Activated CD8-positive, alpha-beta memory T cell treated with anti-CD3 and anti-CD28 coated beads for 24 hours (primary cell): ENCODE measurements at places on chromosomes 3 and 15.

GRCh38 chr3:178434206-178434805, 101.9 kb upstream of the KCNMB2 start:
- no peak for DNase-seq

DNA sequence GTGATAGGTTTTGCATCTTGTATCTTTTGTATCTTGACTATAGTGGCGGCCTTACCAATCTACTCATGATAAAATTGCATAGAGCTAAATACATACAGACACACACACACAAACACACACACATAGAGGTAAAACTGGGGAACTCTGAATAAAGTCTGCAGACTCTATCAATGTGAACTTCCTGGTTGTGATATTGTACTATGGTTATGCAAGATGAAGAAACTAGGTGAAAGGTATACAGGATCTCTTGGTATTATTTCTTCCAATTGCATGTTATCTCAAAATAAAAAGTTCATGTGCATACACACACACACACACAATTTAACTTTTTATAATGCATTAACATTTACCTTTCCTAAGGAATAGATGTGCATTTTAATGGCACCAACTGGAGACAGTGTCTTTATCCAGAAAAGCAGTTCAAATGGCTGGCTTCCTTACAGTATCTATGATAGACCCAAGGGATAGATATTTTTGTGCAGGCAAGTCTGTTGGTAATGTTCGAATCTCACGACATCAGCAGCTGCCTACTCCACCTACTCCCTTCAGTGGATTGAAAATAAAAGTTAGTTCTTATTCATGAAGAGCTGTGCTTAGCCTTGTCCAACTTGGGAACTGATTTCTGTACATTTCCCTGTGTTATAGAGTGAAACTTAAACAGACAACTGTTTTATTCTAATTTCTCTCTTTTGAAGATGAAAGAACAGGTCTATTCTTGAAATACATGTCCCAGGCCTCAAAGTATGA, 46.9 kb upstream of the SPRED1 start:
- DNase-seq: no peak

DNA sequence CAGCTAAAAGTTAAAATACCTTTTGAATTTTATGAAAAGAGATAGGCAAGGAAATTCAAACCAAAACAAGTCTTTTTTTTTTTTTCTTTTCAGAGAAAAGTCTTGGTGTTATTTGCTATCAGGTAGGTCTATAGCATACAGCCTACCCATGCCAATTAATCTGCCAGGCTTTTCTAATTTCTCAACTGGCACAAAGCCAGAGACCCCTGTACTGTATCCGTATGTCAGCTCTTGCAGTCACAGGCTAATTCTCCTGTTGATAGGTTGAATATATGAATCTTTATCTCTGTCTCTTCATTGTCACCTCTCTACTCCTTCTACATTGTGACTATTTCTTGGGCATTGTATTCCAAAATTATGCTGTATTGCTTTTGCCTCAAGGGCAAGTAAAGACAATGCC, 133.4 kb downstream of the IL5RA start:
- no peak for DNase-seq

DNA sequence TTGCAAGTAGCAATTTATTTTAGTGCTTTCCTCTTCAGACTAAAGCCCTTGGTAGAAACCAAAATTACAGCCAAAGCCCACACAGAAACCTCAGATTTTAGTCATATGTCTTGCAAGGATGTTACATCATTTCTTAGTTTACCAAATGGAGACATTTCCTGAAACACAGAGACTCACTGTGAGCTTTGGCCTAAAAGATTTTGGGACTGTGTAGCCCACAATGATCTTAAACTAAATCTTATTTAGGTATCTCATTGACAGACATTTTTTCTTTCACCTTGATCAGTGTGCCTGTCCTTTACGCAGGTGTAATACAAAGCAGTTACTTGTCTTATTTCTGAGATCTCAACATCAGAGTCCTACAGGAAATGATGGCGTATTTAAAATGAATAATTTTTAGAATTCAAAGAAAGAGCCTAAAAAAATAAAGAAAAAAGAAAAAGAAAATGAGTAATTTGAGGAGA, 27.8 kb upstream of the AP4E1 start:
- DNase-seq: no peak

GRCh38 chr3:62832553-62832952, 42.7 kb downstream of the CADPS start:
- DNase-seq: no peak

DNA sequence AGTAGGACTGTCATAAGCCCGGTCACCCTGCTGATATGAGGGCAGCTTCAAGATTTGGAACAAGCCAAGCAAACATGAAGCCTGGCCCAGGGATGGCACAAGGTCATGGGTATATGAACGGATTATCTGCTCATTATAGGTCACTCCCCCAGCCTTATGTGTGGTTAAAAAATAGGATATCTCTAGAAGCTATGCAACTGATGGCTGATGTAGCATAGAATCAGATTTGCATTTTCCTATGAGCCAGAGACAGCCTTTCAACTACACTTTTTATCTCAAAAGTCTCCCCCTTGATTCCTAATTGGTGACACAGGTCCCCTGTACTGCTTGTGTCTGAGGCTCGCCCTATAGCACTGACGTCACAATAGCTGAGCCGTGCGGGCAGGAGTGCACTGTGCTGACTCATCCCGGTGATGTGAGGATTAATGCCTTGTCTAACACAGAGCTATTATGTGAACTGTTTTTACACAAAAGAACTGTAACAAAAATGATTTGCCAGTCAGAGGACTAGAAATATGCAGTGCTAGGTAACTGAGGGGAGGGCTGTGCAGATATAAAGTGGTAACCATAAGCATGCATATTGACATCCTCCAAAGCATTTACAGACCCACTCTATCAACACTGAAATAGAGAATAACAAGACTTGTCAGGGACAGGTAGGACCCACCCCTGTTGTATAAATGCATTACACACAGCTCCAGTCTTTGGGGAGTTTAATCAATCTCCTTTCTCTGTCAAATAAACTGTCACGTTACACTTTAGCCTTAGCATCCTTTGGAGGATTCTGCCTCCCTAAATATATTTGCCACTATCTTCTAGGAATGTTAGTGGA, 204.9 kb downstream of the TIGIT start:
- DNase-seq: no peak

- DNase-seq: no peak
Observed at GRCh38 chr3:126682009-126682408, 22.0 kb upstream of the CHCHD6 start.

GRCh38 chr3:127953091-127954035, 38.3 kb downstream of the KBTBD12 start:
- no peak for DNase-seq

DNA sequence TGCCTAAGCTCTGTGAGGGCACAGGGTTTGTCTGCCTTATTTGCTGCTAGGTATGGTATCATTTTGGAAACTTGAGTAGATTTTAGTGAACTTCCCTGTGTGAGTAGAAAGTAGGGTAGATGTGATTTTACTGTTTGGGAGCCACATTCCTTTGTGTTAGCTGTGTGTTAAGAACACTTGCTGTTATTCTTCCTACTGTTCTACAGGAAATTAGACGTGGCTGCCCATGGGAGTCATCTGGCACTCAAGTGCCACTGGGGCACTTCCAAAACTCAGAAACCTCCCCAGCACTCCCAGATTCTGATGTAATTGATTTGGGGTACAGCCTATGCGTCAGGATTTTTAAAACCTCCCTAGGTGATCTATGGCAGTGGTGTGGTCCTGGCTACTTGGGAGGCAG, 369.9 kb upstream of the C2CD4B start:
- no peak for DNase-seq

DNA sequence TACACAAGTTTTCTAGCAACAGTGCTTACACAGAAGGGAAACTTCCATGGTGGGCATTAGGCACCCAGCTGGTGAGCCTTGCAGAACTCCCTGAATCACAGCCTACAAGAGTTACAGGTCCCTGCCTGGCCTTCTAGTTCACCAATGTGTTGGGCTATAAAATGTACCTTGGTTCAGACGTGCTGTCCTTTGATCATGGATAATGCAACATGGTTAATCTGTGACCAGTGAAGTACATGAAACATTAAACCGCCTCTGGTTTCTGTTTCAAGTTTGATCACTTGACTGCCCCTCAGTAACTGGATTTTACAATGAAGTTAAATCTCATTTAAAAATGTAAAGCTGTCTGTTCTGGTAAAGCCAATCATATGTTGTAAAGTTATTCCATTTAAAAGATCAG, 51.8 kb downstream of the FMN1 start:
- no peak for DNase-seq

- no peak for DNase-seq
Observed at GRCh38 chr15:79673416-79674123, 223.2 kb downstream of the MTHFS start.

- DNase-seq: no peak
Observed at GRCh38 chr3:115217678-115218451, 70.8 kb upstream of the ZBTB20 start.

- no peak for DNase-seq
Observed at GRCh38 chr3:16399473-16399872, 114.0 kb downstream of the RFTN1 start.

GRCh38 chr15:89893027-89893426, 767 bp downstream of the AP3S2 start:
- DNase-seq: no peak

DNA sequence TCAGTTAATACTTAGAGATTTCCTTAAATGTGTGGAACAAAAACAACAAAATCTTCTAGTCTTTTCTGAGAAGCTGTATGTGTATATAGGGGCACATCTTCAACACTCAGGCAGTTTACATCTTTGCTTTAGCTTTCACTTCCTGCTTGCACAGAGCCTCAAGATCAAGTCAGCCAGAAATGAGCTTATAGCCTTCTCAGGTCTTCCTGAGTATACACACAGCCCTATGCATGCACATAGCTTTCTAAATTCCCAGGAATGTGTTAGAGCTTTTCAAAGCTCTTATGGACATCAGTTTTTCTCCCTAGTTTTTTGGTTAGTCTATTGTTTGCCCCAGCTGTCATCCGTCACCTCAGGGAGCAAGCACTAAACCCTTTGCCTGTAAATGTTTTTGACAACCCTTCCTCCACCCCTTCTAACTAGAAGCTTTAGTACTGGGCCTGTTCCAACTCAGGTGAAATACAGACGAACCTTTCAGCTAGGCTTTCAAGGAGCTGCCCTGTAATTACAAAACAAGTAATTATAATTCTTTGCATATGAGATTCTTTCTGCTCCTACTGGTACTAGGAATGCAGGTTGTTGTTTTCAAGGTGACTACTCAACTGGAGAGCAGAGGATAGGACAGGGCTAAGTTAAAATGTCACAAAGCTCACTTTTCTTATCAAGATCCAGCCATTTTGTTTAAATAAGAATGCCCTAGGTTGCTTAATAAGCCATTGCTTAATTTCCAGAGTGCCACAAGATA, 22.6 kb upstream of the MTMR10 start:
- DNase-seq: no peak

- DNase-seq: no peak
Observed at GRCh38 chr3:66816090-66816761, 181.9 kb upstream of the KBTBD8 start.

GRCh38 chr3:129513705-129514104, 14.7 kb upstream of the RHO start:
- no peak for DNase-seq

- no peak for DNase-seq
Observed at GRCh38 chr15:34828145-34828911, 33.0 kb upstream of the ACTC1 start.

DNA sequence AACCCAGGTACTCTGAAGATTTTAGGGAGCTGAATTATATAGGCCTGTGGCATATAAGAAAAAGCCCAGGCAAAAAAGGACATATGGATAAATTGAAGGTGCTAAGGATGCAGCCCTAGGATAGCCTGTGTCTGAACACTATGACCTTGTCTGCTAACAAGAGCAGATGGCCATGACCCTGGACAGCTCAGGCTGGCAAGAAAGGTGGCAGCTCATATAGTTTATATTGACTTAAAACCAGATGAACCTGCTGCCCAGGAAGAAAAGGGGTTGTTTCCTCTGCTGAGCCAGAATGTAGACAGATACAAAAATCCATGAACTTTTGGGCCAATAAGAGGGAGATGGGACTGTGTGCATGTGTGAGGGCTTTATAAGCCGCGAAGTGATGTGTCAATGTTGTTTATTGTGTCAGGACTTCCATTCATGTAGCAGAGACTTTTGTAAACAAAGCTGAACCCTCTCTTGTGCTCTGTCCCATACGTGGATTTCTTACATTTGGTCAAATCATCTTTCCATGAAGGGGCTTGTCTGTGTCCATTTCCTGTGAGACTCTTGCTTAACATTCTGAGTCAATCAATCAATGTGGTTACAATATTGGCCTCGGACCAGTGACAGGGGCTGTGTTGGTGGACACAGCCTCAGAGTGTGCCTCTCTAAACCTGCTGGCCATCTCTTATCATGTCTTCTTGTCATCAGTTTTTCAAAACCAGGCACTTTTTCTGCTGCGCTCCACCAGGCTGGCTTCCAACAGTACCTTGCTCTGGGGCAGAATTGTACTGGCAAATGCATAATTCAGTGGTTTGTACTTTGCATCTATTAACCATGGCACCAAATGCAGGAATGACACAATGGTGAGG, 321.2 kb downstream of the WDR72 start:
- DNase-seq: no peak

DNA sequence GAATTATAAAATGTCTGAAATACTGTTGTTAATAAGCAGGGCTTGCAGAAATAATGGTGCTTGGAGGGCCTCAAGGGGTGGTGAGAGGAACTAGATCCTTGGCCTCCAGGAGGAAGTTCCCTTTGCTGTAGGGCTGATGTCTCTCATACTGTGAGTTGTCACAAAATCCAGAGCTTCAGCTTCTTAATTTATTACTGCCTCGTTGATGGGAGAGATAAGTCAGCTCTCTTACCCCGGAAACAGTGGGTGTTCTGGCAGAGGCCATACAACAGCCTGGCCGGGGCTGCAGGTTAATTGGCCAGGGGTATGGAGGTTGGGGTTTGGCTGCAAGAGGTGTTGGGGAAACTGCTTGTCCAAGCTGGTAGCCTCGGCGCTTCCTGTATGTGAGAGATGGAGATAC, 15.5 kb downstream of the MAPKAPK3 start:
- no peak for DNase-seq

DNA sequence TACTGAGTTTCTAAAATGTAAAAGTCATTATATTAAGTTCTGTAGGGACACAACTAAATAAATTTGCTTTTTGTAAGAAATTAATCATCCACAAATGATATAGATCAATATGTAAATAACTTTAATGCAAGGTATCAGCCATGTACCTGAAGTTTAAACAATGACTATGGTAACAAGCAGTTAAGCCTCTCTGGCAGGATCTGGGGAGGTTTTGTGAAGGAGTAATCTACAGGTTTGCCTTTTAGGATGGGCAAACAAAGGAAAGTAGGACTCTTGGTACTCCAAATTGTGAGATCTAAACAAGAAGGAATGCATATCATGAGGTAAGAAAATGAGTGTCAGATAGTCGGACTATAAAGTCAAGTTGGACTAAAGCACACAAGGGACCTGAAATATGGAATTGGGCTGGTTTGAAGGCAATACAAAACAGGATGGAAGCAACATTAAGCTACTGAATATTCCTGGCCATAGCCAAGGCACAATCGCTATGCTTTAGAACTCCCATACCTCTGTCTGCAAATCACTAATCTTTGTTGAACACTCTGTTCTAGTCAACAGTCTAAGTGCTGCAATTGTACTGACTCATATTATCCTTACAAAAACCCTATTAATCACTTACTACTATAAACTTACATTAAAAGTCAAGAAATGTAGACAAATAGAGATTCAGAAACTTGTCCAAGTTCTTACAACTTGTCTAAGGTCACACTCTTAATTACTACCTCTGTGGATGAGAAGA, 412.8 kb downstream of the DIPK2A start:
- no peak for DNase-seq
